ENCODE measurements at places on chromosomes 1 and 21.

DNA sequence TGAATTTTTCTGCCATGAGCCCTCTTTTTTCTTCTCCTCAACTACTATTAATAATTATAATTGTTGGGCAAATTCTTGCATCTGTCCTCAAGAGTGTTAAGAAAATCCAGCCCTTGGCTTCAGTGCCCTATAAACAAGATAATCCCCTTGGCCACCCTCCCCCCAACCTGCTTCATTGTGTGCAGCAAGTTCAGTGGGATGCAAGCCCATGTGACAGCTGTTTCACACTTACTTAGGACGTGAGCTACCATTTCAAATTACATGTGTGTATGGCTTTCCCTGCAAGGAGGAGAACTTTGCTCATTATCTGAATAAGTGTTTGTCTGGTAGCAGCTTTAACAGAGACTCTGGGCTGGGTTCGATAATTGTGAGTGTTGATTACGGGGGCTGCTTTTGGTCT lies 276.2 kb downstream of the CACNA1E start:
- no peak for DNase-seq

- no peak for DNase-seq
These were observed 78.9 kb downstream of the MT1HL1 start for GRCh38 chr1:236925386-236925785.

GRCh38 chr21:36023092-36023480 lies 37.2 kb downstream of the SETD4 start:
- no peak for DNase-seq

GRCh38 chr1:116092752-116093489 lies 18.3 kb upstream of the MAB21L3 start:
- no peak for DNase-seq

DNA sequence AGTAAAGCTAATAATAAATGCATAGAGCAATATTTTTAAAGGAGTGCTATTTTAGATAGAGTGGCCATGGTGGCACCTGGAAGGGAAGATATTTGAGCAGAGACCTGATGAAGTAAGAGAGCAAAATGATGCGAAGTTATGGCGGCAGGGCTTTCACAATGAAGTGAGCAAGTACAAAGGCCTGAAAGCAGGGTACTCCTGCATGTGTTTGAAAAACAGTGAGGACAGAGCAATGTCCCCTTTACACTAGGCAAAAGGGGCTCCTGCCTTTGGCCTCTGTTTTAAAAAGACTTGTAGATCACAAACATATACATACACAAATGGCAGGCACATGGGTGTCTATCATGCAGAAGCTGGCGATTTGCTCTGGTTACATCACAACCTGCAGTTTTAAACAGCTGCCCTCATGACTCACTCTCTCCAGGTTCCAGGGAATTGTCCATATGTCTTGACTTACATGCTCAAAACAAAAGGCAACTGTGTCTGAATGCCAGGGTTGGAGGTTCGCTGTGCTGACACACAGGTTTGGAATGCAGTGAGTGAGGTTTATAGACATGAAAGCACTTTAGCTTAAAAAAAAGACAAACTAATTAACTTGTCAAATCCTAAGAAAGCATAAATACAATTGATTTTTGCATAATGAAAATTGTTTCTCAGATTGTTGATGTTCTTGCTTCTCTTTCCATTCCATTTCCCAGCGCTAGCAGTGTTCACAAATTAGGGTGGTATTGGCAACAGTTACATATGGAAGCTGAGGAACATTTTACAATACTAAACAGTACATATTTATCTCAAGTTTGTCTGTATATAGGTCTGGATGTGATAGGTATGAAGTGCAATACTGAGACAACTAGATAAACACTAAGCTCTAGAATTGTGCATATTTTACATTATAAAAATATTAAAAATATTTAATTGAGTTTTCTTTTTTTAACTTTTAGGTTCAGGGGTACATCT lies 313.9 kb downstream of the BARHL2 start:
- DNase-seq, result peak; percentile 29

DNA sequence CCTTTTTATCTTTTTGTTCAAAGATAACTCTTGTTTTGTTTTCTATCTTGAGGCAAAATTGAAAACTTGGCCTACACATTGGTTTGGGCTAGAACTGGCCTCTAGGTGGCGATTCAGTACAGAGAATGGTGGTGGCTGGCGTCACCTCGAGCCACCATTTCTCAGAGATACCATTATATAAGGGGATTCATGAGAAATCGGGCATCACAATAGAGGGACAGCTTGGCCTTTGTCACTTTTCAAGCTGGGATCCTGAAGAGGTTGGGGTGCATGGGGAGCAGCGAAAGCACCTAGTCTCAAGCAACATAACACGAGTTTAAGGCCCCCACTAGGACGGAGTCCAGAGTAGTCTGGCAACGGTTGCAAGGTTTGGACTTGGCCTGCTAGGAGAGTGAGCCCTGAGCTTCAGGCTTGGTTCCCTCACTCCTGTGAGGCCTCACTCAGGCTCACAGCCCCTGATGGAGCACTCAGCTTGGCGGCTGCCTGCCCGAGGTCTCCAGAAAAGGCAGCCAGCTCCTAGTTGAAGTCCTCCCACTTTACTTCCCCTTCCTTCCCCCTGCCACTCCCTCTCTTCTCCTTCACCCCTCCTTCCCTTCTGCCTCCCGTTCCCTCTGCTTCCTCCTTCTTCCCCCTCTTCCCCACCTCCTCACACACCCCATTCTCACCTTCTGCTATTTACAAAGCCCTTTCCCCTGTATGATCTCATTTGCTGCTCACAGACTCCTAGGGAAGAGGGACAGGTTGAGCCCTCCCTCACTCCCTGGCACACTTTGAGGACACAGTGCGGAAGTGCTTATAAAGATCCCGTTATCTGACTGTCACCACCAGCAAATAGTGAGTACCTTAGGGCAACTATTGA lies 67.8 kb downstream of the LRIG2 start:
- peak; percentile 59 for DNase-seq

DNA sequence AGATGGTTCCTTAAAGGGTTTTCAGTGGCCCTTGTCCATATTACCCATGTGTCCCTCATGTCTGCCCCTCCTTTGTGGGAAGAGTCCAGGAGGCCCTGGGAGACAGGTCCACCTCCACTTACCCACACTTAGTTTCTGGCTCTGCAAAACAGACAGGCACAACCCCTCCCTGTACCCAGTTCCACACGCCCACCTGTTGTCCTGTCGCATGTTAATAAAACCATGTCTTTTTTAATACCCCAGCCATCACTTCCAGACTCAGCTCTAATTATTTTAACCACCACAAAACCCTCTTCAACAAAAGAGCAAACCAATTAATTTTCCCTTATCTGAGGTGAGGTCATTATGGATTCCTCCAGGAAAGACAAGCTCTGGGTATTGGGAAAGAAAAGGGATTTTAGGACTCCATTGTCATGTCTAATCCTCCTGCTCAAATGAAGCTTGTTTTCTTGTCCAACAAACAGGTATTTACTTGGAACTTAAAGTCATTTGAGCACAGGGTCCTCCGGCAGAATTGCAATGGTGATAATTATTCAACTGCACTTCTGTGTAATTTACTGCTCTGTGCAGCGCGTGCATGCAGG lies 68.9 kb downstream of the CCDC185 start:
- DNase-seq, result no peak

Measured in H54 (cell line).